ENCODE measurements at places on chromosomes 2 and 18.

- no peak for DNase-seq
These were observed 999.7 kb upstream of the LRRTM1 start for GRCh38 chr2:81304154-81304830.

GRCh38 chr2:44016282-44016681, 20.5 kb upstream of the LRPPRC start:
- no peak for DNase-seq

- no peak for DNase-seq
These were observed 165.2 kb downstream of the DYSF start for GRCh38 chr2:71618327-71619113.

GRCh38 chr2:16624436-16624780, 41.2 kb downstream of the CYRIA start:
- no peak for DNase-seq

DNA sequence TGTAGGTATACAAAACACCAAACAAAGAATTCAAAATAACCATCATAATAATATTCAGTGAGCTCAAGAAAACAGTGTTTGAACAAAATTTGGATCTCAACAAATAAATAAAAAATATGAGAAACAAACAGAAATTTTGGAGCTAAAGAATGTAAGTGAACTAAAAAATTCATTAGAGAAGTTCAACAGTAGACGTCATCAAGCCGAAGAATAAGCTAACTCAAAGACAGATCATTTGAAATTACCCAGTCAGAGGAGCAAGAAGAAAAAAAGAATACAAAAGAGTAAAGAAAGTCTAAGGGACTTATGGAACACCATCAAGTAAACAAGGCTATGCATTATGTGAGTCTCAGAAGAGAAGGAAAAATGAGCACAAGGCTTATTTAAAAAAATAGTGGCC, 16.6 kb upstream of the SPP2 start:
- no peak for DNase-seq

- no peak for DNase-seq
These were observed 83.2 kb upstream of the EPHA4 start for GRCh38 chr2:221655300-221655699.

- DNase-seq = no peak
These were observed 61.9 kb downstream of the SLC4A5 start for GRCh38 chr2:74281141-74281975.

- no peak for DNase-seq
These were observed 235.8 kb downstream of the TPGS2 start for GRCh38 chr18:36593001-36593400.

GRCh38 chr2:151762694-151763093, 28.4 kb upstream of the NEB start:
- no peak for DNase-seq

DNA sequence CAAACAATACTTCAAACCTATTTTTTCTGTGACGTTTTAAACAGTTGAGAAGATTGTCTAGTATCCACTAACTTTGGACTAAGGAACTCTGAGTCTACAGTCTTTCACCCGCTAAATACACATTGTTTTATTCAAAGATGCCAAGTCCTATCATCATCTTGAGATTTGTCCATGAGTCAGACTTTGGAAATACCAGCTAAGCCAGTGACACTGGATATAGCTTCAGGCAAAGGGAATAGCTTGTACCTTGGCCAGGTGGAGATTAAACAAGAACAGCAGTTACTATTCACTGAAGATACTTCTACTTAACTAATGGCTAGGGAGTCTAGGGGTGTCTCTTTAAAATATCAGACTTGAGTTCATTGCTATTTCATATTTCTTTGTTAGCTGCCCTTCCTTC, 137.5 kb downstream of the COMMD1 start:
- no peak for DNase-seq

DNA sequence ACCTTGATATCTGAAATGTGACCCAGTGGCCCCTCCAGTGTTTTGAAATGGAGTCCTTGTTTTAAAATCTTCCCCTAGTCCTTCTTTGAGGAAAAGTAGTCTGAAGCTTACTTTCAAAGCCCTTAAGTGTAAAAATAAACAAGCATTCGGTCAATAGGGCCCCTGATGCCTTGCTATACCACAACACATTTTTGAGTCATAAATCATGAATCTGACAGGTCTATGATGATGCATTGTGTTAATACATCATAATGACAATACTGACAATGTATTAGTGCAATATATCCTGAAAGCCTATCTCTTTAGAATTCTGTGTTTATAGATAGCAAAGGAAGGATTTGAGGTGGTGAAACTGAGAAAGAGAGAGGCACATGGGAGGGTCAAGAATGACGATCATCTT, 464.2 kb downstream of the MEIS1 start:
- DNase-seq = no peak

DNA sequence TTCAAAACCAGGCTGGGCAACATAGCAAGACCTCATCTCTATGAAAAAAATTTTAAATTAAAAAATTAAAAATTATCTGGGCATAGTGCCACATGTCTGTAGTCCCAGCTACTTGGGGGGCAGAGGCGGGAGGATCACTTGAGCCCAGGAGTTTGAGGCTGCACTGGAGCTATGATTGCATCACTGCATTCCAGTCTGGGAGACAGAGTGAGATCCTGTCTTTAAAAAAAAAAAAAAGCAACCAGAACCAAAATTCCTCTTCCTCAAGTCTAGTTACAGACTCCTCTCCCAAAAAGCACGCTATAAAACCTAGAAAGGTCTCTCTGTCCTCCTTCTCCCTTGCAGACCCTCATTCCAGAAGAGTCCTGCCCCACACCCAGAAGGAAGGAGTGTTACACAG, 23.9 kb downstream of the TNFAIP6 start:
- no peak for DNase-seq

DNA sequence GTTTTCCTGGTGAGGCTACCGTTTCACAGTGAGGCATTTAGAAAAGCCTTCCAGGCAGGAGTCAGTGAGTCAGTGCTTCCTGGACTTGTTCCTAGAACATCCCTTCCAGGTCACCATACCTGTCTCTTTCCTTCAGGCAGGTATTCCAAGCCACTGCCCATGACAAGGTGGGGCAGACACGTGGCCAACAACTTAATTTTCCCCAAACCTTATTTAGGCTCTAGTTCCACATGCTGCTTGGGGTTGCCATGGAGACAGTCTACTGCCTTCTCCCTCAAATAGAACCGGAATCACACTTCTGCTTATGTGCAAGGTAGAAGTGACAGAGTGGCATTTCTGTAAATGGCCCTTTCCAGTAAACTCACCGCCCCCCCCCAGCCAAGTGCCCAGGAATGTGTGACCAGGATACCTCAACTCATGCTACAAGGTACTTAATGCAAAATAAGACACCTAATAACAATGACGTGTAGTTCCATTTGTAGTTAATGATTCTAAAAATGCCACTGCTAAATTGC, 258.3 kb downstream of the PRKCE start:
- DNase-seq = no peak

DNA sequence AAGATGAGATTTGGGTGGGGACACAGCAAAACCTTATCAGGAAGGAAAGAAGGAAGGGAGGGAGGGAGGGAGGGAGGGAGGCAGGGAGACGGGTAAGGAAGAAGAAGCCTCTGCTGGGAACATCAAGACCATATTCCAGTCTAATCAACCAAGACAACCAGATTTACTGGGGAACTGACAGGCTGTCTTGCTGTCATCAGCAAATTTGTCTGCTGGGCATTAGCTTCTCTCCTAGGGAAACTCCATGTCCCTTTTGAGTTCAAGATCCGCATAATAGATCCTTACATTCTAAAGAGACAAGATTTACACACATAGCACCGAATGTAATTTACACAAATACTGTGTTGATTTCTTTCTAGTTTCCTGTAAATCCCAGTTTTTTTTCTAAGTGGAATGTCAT, 1618.9 kb upstream of the ZEB2 start:
- no peak for DNase-seq

- no peak for DNase-seq
These were observed 94.9 kb downstream of the NFATC1 start for GRCh38 chr18:79490626-79491041.

- no peak for DNase-seq
These were observed 107.8 kb downstream of the LYPD1 start for GRCh38 chr2:132562245-132562644.

DNA sequence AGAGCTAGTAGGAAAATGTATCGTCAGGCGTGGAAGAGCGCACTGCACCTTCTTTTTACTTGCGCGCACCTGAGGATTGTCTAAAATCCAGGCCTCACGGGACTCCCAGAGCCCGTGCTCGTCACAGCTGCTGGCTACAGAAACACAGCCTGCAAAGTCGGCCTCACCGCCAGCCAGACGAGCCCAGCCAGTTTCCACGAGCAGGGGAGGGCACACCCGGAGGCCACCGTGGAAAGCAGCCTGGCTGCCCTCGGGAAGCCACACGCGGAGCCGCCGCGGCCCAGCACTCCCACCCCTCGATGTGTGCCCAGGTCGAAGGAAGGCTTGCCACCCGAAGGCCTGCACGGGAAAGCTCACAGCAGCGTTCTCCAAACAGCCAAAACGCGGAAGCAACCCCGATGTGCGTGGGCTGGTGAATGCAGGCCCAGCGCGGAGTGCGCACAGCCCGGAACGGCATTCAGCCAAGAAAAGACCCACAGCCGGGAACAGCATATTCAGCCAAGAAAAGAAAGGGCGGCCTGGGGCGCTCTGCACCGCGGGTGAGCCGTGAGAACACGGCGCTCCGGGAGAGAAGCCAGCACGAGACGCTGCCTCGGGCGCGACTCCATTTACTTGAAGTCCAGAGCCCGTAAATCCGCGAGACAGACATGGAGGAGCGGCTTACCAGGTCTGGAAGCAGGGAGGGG, 53.9 kb upstream of the SALL3 start:
- no peak for DNase-seq

- no peak for DNase-seq
These were observed 41.5 kb downstream of the SRSF7 start for GRCh38 chr2:38709567-38710194.

DNA sequence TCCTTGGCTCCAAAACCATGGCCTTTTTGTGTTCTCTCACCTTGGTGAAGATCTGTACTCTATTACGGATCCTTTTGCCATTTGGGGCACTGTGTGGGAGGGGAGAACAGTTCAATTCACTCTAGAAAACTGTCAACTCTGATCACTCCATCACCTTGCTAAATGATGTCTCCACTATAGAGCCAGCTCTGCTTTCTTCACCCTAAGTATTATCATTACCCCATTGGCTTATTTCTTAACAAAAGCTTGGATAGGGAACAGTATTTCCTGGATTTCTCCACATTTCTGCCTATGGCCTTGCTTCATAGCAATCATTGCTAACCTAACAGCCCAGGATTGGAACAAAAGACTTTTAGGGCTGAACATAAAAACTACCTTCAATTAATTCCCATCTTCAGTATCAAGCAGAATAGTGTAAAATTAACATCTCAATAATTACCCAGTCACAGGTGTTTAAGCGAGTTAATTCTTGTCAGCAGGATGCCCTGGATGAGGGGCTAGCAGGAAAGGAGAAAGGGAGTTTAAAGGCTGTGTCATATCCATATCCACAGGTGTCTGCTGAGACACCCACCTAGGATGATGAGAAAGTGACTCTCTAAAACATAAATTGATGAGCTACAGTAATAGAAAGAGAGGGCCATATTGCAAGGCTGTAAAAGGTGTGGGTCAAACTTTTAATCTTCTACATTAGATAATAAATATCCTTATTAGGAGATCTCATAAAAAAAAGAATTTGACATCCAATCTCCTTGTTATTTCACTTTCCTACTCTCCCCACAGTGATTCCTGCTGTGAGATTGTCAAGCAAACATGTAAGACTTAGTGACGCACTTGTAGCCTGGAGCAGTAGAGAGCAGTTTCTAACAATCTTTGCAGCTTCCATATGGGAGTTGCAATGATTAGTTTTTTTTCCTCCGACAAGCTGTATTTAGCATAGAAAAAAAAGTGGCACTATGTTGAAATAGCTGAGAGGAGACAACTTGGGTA, 589.5 kb upstream of the NXPH2 start:
- no peak for DNase-seq

DNA sequence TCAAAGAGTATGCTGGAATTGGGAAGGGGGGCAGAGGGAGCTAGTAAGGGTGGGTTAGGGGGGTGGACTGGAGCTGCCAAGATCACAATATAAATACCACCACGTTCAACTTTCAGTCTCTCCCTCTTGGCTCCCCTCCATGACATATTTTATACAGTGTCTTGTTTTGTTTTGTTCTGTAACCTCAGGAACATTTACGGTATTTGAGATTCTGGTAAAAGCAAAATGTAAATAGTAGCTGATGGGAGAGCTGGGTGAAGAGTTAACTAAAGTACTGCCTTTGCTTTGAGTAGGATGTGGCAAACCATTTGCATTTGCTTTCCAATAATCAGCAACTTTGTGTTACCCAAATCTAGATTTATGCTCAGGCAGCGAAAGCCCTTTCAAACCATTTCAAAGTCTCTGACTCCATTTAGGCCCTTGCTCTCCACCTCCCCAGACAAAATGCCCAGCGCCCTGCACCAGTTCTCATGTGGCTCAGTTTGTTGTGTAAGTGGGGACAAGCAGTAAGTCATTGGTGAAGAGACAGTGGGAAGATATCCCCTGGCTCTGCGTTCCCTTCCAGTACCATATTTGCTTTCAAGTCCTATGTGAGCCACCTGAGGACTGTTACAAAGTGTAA, 17.4 kb downstream of the IRS1 start:
- no peak for DNase-seq

DNA sequence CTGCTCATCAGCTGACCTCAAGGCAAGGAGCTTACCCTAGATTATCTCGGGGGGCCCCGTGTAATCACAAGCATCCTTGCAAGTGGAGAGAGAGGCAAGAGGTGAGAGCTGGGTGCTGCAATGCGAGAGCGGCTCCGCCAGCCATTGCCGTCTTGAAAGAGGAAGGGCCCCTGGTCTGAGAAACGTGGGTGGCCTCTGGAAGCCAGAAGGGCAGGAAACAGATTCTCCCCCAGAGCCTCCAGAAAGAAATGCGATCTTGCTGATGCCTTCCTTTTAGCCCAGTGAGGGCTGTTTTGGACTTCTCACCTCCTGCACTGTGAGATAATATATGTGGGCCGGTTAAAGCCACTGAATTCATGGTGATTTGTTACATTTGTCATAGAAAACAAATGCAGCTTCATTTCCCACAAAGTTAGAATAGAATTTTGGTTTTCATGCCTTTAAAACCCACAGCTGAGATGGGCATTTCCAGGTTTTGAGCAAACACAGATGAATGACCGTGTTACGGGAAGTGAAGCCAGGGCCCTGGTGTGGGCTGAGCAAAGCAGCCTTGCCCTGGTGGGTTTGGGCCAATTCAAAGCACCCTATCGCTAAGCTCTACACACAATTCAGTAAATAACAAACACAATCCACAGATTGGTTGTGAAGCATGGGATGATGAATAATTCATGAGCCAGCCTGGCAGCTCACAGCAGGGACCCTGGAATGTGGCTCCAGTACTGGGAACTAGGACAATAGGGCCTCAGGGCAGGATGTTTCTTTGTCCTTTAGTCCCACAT, 319.9 kb upstream of the HS6ST1 start:
- DNase-seq = no peak

GRCh38 chr18:23438608-23439366, 14.3 kb upstream of the RIOK3 start:
- no peak for DNase-seq
